ENCODE measurements at places on chromosomes 3 and 15.

GRCh38 chr3:24804095-24804494 lies 309.4 kb upstream of the THRB start:
- no peak for DNase-seq

DNA sequence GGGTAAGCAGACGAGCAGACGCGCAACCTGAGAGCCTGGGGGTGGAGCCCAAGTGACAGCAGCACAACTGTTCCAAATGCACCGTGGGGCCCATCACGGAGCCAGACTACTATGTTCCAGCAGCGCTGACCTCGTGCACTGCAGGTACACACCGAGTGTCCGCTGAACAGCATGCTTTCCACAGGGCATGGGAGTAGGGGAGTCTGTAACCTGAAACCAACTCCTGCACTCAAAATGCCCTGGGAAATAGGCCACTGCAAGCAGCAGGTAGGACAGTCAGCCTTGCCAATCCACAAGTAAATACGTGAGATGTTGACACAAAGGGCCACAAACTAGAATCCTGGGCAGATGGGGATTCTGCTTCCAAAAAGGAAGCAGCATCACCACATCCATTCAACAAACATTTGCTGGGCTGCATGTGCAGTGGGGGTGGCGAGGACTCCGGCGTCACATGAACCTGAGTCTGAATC lies 73.9 kb downstream of the TBC1D2B start:
- DNase-seq = no peak

DNA sequence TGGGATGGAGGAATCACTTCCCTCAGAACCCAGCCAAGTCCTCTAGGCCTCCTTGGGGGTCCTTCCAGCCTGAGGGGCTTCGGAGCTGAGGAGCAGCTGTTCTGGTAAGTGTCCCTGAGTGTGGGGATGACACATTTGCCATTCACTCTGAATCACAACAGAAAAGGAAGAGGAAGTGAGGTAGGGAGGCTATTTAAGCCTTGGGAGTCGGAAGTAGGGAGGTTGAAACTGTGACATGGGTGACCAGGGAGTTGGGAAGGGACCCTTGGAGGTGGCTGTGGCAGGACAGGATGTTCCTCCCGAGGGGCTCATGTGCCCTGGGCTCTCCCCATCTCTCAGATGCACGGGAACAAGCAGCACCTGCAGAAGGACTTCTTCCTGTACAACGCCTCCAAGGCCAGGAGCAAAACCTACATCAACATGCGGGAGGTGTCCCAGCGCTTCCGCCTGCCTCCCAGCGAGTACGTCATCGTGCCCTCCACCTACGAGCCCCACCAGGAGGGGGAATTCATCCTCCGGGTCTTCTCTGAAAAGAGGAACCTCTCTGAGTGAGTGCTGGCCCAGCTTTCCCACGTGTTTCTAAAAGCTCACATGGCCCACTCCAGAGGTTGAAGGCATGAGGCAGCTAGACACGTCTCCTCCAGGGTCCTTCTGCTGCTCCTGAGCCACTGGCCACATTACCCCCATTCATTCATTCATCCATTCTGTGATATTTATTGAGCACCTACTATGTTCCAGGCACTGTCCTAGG lies 43.3 kb downstream of the CAPN3 start:
- no peak for DNase-seq

- no peak for DNase-seq
Observed at GRCh38 chr15:72566973-72567372, 87.5 kb upstream of the GOLGA6B start.

GRCh38 chr3:37229740-37230139 lies 55.4 kb upstream of the LRRFIP2 start:
- DNase-seq = no peak

Data from GF-D8 (cell line).